Transverse colon (tissue), 4 donors: ENCODE measurements at places on chromosomes 5 and 9. TPM values are rescaled to one million over a fixed set of nuclear protein-coding genes. Genes with fewer than 3 reads are reported as not detected.

The SPATA31D4 gene
- total RNA-seq, result not detected

The STK32A gene
- not detected for total RNA-seq

The UAP1L1 gene
- total RNA-seq, result 6.4 TPM

The SNCB gene
- total RNA-seq, result not detected

The CNTNAP3B gene
- 2.8 TPM for total RNA-seq

The ELOVL7 gene
- total RNA-seq, result 17.1 TPM

The BTNL8 gene
- 57.2 TPM for total RNA-seq

The FOCAD gene
- total RNA-seq, result 41.2 TPM

GRCh38 chr5:625516-625915, 13.4 kb downstream of the CEP72 start:
- no peak for DNase-seq

GRCh38 chr5:115695310-115695880, 69.6 kb upstream of the TMED7 start:
- no peak for DNase-seq

DNA sequence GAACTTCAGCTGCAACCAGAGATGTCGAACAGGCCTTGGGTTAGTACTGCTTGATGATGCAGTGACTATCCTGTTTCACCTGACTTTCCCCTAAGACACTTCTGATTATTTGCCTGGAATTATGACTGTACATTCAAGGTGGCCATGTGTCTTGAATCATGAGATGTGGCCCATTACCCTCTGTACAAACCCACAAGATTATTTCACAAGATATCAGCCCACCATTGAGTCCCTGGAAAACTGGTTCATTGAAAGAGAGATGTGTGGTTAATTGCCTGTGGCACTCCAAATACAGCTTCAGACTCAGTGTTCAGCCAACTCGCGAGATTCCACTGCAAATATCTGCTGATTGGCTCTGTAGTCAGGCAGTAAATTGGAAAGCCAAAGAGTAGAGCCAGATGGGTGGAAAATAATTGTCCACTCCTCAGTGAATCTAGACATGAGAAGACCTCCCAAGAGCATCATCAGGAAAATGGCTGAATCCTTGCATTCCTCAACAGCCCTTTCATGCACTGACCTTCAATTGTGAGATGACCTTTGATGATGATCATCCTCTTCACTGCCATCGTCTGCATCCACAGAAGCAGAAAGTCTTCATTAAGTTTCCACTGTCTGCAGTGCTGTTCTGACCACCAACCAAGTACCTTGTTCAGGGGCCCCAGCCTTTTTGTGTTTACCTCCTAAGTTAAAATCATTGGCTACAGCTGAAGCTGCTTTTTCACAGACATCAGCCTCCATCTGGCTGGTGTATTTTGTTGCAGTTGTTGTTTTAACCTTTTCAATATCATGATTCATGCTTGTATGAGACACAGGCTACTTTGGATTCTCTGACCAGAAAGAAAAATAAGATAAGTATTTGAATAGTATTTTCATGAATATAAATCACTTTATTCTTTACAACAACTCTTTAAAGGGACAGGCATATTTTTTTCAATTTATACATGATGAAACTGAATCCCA, 75.2 kb downstream of the ESM1 start:
- DNase-seq, result no peak

DNA sequence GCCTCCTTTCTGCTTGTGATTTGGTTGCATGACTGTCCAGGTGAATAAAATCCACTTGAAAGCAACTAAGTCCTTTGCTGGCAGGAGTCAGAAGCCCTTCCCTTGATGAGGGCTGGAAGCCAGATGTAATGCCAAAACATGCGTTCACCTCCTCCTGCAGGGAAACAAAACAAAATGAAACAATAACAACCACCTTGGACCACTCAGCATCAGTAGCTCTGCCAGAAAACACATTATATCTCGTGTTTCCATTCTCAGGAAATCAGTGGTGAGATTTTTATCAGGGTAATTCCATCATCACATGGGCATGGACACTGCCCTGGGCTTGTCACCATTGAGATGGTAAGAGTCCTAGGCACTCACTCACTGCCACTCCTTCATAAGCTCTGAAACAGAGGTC, 350.3 kb upstream of the ACTBL2 start:
- no peak for DNase-seq

GRCh38 chr5:153831973-153832372, 206.7 kb downstream of the FAM114A2 start:
- DNase-seq, result no peak

- DNase-seq, result no peak
These were observed 295.7 kb upstream of the PTGER4 start for GRCh38 chr5:40383749-40384651.

DNA sequence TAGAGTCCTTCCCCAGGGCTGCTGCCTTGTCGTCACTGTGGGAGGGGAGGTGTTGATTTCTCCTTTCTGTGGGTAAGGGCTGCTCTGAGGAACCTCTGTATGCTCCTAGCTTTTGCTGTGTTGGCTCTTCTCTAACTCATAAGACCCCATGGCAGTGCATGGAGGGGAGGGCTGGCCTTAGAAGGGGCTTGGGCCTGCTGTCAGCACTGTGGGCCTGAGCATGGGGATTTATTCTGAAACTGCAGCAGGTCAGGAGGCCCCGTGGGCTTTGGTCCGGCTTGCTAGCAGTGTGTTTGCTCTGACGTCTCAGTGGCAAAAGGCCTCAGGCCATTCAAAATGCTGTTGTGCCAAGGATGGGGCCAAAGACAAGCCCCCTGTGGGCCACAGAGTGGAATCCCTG, 6.8 kb downstream of the FGF18 start:
- DNase-seq, result no peak

- DNase-seq, result no peak
These were observed 24.4 kb upstream of the ANXA6 start for GRCh38 chr5:151181818-151182523.

GRCh38 chr5:34684281-34684979, 28.3 kb downstream of the RAI14 start:
- no peak for DNase-seq

GRCh38 chr5:73764996-73765395, 139.0 kb downstream of the ARHGEF28 start:
- no peak for DNase-seq

DNA sequence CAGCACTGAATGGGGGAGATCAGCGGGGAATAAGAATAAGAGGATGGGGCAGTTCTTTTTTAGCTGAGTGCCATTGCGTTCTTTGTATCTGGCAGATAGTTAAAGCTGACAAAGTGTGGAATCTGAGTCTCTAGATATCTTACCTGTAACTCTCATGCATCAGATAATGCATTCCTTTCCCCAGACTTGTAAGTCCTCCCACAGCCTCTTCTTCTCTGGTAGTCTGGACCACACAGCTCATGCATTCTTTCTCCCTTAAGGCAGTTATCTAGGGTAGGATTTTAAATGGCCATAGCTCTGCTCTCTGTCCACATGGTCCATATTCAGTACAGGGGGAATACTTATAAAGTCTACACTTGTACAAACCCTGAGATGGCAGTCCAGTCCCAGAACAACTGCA, 54.0 kb upstream of the FGF10 start:
- no peak for DNase-seq

DNA sequence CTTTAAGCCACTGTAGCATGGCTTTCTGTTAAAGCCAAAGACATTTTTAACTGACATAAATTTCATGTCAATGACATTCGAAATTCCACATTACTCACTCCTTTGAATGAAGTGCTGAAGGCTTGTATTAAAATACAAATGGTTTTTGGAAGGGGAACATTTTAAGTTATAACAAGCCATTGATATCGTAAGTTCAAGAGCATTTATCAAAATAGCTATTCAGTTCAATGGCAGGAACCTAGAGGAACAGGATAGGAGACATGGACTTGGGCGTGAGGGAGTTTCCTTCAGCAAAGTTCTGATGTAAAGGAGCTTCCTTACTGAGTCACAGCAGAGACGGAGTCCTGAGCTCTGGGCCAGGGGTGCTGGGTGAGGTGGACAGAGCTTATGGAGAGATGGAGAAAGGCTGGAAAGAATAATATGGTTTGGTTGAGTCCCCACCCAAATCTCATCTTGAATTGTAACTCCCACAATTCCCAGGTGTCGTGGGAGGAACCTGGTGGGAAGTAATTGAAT, 631.8 kb downstream of the BNC2 start:
- DNase-seq, result no peak

DNA sequence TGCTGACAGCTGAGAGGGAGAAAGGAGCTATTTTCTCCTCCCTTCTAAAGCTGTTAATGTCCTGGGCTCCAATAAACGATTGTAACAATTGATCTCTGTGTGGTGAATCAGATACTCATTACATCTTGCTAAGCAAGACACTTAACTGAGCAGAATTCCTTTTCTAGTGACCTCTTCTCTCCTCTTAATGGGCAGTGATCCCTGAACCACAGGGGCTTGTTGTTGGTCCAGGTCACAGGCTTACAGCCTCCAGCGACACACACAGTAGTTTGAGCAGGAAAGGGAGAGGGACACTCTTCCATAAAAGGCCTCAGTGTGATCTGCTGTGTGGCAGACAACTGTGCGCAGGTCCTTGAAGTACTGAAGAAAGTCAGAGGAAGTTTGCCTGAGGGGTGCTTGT, 58.5 kb upstream of the MYO10 start:
- no peak for DNase-seq

- no peak for DNase-seq
These were observed 1.0 kb downstream of the IL7R start for GRCh38 chr5:35857606-35858205.

DNA sequence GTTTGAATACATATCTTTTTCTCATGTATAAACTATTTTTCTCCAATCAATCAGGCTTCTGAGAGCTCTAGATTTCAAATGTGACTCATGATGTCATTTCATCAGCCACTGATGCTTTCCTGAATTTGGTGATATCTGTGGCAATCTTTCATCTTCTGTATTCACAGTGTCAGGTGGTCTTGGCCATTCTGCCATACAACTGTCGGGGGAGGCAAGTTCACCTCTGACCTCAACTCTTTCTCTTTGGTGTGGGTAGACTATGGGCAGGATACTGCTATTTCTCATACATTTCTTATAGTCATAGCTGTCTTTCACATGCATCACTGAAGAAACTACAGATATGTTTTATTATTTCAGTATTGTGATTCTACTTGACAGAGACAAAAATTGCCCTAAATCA, 414.1 kb upstream of the MEF2C start:
- DNase-seq, result no peak

DNA sequence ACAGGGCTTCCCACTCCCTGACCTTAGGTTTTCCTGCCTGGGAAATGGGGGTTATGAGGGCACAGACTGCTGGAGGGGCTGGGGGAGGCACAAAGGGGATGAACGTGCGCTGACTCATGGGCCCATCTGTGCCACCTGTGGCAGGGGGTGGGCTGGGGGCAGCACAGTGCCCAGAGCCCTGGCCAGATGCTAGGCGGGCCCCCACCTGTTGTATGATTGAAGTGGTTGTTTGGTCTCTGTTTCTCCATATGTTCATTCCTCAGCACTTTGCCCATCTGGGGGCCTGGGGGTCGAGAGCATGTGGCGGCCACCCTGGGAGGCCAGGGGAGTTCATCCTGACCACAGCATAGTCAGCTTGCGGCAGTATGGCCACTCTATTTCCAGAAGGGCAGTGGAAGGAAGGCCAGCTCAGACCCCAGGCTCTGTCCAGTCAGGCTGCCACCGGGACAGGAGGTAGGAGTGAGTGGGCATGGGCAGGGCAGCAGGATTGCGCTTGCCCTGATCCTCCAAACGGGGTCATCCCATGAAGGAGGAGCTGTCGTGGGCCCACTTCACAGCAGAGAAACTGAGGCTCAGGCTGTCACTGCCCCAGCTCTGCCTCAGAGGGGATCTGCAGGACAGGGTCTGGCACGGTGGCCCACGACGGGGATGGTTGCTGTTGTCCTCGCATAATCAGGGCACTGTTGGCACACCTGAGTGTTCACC, 841 bp upstream of the NINJ1 start:
- DNase-seq, result no peak

GRCh38 chr9:111925784-111926183, 29.2 kb downstream of the UGCG start:
- no peak for DNase-seq
